ENCODE measurements at places on chromosomes 4 and X. TPM values are rescaled to one million over a fixed set of nuclear protein-coding genes. Genes with fewer than 3 reads are reported as not detected.

Gene AMMECR1
- total RNA-seq: 16.0 TPM

Gene SPACA5
- total RNA-seq: not detected

Gene HTN1
- total RNA-seq: not detected

Gene NUDT10
- 6.6 TPM for total RNA-seq

Gene FAM9B
- total RNA-seq: not detected

Gene ASB9
- 0.27 TPM for total RNA-seq

Gene MAGEA9B
- total RNA-seq: not detected

Gene SUPT20HL2
- total RNA-seq: not detected

Gene CT45A5
- not detected for total RNA-seq

Gene SGMS2
- total RNA-seq: 48.3 TPM

Gene SHOX
- not detected for total RNA-seq

Gene AMTN
- total RNA-seq: not detected

Gene BEX2
- total RNA-seq: 10.0 TPM

Gene RBMXL3
- not detected for total RNA-seq

Gene CYLC1
- not detected for total RNA-seq

Gene ADGRG4
- total RNA-seq: 0.14 TPM

Gene GPRASP1
- 2.7 TPM for total RNA-seq

Gene METAP1
- 54.2 TPM for total RNA-seq

Gene NAA11
- not detected for total RNA-seq
